Fibroblast of lung (primary cell): ENCODE measurements at places on chromosomes 12 and 14. TPM values are rescaled to one million over a fixed set of nuclear protein-coding genes. Genes with fewer than 3 reads are reported as not detected.

- DNase-seq, result no peak
Observed at GRCh38 chr14:36035675-36036074, 140.8 kb downstream of the PTCSC3 start.

DNA sequence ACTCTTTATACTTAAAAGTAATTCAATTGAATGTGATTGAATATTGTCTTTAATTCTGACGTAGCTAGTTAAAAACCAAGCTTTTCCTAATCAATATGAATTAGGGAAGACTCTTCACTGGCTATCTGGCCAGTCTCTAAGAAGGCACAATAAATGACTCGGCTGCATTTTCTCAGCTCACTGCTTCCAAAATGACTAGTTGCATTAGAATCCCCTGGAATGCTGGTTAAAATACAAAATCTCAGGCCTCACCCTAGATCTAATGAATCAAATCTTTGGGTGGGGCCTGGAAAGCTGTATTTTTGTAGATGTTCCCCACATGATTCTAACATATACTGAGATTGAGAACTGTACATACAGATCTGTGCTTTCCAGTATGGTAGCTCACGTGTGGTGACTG is 242.1 kb downstream of the CHST11 start:
- peak; percentile 67 for DNase-seq

DNA sequence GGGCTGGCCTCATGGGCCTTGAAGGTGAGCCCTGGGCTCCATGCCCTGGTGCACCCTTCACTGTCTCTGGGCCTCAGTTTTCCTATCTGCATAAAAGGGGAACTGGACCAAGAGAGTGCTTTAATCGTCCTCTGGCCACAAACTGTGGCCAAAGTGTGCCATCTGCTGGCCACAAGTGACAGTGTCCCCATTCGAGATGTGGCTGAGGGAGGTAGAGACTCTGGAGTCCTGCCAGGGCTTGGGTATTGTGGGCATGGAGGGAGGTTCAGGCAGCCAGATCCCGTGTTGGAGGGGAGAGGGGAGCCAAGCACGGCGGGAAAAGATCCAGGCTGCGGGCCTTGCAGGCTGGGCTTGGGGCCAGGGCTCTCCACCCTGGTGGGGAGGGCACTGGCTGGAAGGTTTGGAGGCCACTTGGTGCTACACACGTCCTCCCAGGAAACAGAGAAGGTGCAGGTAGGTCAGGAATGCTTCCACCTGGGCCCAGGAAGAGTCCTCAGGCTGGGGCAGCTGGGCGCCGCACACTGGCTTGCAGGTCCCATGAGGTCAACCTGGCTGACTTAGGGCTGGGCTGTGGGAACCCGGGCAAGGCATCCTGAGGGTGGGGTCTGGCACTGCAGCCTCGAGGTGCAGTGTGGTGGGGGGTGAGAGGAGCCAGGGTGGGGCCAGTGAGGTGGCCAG is 7.3 kb upstream of the KIF26A start:
- DNase-seq, result no peak

GRCh38 chr12:124764451-124764850 is 99.2 kb downstream of the SCARB1 start:
- peak; percentile 81 for DNase-seq

FAM186B gene
- total RNA-seq, result 0.33 and 0.51 TPM in 2 replicates

KRT6C gene
- not detected in 2 replicates for total RNA-seq

DNA sequence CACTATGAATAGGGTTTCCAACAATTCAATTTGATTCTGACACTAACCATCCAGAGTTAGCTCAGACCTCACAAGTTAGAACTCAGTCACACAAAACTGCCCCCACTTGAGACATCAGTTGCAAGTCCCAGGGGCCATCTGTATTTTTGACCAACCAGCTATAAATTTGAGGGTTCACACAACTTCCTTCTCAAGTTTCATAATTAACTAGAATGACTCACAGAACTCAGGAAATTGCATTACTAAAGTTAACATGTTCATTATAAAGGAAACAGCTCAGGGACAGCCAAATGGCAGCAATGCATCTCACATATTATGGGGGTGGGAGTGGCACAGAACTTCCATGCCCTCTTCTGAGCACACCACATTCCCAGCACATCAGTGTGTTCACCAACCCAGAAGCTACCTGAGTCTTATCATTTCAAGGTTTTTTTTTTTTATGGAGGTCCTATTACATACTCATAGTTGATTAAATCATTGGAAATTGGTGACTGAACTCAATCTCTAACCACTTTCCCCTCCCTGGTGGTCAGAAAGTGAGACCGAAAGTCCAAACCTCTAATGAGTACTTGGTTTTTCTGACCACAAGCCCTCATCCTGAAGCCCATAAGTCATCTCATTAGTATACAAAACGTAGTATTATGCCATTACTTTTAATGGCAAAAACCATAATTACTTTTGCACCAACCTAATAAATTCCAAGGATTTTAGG is 1721.5 kb upstream of the SEL1L start:
- DNase-seq, result no peak

DNA sequence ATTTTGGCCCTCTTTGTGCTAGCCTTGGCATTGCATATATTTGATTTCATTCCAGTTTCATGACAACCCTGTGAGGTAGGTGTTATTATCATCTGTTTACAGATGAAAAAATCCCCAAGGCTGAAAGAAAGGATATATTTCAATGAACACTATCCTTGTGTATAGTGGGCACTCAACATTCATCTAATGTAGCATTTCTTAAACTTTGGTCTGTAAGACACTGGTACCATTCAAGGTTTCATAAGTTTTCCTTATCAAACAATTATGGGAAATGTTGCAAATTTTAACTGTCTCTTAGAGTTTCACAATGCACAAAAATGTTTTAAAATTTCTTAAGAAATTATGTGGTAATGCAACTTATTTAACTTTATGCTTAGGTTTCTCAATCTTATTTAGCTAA is 44.3 kb downstream of the ATP23 start:
- no peak for DNase-seq
